Tibial nerve (tissue), 4 donors: ENCODE measurements at places on chromosomes 4 and X. TPM values are rescaled to one million over a fixed set of nuclear protein-coding genes. Genes with fewer than 3 reads are reported as not detected.

- no peak for DNase-seq
These were observed 91.6 kb downstream of the TSPAN7 start for GRCh38 chrX:38652934-38653442.

DNA sequence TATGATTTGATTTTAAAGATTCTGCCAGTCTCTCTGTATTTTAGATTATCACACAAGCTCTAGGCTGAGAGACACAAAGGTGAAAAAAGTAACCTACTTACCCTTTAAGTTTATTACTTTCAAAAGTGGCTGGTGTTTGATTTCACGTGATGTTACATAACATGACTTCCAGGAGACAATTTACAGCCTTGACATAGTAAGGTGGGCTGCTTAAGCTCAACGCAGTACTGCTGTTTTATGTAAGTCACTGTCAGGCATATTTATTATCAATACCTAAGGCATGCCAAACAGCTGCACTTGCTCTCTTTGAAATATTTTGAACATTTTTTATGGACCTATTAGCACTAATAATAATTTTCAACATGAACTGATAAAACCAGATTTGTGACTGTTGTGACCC is 451.5 kb upstream of the FAM241A start:
- DNase-seq = no peak

- no peak for DNase-seq
These were observed 108.7 kb upstream of the PAK3 start for GRCh38 chrX:110987292-110987691.

- no peak for DNase-seq
These were observed 43.5 kb downstream of the CLDN34 start for GRCh38 chrX:10010686-10011085.

DNA sequence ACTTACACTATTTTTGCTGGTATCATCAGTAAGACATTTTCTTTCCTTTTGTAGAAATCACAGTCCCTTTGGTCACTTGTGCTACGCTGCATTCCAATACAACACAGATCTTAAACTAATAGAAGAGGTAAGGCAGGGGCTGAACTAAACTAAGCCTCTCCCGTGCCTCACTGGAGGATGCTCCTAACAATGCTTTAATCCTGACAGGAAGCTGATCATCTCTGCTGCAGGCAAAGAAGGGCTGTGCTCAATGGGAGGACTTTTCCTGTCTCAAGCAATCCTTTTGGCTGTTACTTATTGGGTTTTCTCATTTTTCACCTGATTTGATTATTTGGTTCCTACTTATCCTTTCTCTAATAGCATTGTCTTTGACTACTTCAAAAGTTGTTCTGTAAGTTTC is 583.1 kb downstream of the INPP4B start:
- no peak for DNase-seq

DNA sequence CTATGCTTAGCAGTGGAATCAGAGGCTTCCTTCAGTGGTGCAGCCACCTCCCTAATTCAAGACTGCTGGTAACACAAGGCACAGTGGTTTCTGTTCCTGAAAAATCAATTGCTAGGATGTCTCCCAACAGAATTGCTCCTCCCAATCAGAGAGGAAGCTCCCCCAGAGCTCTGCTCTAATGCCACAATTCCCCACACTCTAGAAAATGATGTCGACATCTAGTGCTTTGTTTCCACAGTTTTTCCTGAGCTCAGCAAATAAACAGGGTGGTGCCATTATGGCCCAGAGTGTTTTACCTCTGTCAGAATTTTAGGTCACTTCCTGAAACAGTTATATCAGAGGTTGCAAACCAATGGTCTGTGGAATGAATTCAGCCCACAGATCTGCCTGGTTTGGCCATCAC is 24.7 kb downstream of the TAB3 start:
- no peak for DNase-seq

GRCh38 chr4:78439328-78439727 is 112.2 kb upstream of the ANXA3 start:
- DNase-seq = no peak

DNA sequence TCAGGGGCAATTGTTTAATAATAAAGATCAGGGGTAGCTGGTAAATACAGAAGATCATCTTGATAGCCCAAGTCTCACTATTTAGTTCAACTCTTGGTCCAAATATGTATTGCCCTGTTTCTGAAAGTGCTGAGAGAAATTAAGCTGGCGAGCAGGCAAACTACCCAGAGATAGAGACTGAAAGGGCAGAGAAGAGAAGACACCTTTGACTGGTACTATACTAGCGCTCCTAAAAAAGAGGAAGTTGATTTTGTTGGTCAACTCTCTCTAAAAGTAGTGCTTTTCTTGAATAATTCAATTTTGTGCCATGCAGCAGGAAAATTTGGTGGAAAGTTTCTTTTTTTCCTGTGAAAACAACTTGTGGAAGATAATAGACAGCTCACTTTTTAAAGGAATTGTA is 64.0 kb downstream of the IGSF1 start:
- DNase-seq = no peak

GRCh38 chr4:24240655-24241054 is 343.7 kb downstream of the DHX15 start:
- no peak for DNase-seq

IL2 gene
- total RNA-seq = not detected

RAB40A gene
- 2.5 TPM for total RNA-seq

TLL1 gene
- total RNA-seq = 9.0 TPM

UCHL1 gene
- total RNA-seq = 80.6 TPM

FAM47E gene
- 0.30 TPM for total RNA-seq

GPR143 gene
- 0.21 TPM for total RNA-seq

TLR1 gene
- total RNA-seq = 15.7 TPM
